ENCODE measurements at places on chromosomes 7 and 10. TPM values are rescaled to one million over a fixed set of nuclear protein-coding genes. Genes with fewer than 3 reads are reported as not detected.
A peak's percentile ranks its signal among the peaks of the same experiment; 100 is the strongest.

The RBM20 gene
- 1.1 TPM for total RNA-seq

The ABCB4 gene
- 2.7 TPM for total RNA-seq

The FRG2B gene
- total RNA-seq = not detected

The SLC39A12 gene
- total RNA-seq = 9.9 TPM

The ACTL6B gene
- 16.5 TPM for total RNA-seq

The GNGT1 gene
- total RNA-seq = not detected

The NKX2-3 gene
- total RNA-seq = not detected

DNA sequence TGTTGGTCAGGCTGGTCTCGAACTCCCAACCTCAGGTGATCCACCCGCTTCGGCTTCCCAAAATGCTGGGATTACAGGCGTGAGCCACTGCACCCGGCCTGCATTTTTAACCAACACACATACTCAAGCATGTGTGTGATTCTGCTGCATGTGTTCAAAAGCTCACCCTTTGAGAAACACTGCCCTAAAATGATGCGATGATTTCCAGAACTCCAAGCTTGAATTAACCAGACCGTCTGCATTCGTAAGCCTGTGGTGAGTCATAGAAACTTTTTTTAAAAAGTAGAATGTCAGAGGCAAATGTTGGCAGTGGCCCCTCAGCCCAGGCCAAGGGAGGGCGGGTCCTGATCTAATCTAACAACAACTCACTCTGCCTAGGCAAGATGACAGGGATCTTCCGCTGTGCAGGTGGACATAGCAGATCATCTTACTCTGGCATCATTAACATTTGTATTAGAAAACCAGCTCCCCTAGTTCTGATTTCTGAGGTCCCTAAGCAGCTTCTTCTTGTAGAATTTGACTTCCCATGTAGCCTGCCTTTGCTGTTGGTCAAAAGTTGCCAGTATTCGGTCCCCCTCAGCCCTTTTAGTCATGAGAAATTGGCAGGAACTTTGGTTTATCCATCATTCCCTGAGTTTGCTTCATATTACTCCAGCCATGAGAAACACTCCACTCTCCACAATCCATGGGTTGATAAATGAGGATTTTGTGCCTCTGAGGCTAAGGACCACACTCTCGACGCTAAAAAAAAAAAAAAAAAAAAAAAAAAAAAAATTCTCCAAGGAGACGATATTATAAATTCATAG lies 190.4 kb downstream of the SKIDA1 start:
- no peak for DNase-seq

DNA sequence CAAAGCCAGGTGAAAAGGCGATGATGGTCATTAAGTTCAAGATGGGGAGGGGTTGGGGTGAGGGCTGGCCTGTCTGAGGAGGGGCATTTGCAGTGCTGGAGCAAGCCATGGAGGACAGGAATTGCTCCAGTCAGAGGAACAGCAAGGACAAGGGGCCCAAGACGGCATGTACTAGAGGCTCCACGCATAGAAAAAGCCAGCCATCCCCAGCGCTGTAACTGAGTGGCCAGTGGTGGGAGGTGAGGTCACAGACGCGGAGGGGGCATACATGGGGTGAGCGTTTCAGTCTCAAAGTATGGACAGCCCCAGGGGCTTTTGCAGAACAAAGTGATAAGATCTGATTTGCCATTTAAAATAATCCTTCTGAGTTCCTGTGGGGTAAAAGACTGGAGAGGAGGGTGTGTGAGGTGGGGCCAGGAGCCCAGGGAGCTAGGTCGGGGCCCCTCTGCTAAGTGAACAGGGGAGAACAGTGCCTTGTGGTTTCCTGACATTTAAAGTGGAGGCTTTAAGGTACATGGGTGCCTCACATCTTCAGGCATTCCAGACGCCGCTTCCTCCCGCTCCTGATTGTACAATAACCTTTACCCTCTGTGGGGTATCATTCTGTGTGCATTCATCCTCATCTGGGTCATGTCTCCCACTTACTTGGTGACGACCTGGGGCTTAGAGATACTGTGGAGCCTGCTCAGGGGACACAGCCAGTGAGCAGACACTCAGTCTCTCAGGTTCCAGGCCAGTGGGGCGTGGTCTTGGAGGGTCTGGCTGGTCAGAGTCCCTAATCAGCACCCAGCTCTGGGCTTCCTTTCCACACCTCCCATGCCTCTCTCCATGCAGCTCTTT lies 105.6 kb upstream of the GPR26 start:
- DNase-seq = no peak

DNA sequence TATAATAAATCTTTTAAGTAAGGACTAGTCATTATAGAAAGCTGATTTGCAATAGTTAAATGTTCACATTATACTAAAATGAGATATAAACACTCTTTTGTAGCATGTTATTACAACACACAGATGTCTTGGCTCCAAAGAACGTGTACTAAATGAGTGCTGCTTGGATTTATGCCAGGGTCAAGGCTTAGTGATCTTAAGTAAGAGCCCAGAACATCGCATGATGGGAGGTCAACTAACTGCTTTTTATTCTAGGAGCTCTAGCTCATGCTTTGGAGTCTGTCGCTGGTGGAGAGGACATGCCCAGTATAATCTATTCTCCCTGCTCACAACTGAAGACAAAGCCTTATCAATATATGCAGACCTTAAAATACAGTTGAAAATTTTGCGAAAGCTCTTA lies 315.1 kb downstream of the BBS9 start:
- DNase-seq = no peak

DNA sequence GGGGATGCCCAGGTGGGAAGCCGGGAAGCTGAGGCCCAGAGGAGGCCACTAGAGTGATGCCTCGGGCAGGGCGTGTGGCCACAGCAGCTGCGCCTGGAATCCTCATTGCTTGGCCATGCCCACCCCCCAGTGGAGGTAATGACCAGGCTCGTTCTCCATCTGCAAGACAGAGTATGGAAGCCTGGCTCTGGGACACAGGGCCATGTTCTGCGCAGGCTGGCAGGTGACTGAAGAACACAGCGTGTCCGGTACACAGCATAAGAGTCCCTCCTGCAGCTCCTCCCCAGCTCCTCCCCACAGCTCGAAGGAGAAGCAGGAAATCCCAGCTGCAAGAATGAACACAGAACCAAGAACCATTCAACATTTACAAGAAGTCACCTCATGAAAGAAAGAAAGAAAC lies 64.8 kb downstream of the SMURF1 start:
- DNase-seq = no peak

GRCh38 chr7:7698930-7699329 lies 19.5 kb downstream of the RPA3 start:
- no peak for DNase-seq

DNA sequence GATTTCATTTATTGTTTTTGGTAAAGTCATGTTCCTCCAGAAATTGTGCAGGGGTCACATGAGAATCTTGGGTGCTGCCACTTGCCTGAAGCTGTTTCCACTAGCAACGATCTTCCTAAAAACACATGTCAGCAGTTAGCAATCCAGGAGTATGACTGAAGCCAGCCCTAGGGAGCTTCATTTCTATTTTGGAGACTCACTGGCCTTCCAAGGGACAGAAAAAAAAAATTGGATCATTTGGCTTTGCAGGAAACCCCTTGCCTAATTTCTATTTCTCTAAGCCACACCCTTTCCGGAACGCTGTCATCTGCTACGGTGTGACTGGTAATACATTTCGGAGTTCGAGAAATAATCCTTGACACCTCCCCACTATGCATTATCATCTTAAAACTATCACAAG lies 204.7 kb downstream of the TAX1BP1 start:
- no peak for DNase-seq

DNA sequence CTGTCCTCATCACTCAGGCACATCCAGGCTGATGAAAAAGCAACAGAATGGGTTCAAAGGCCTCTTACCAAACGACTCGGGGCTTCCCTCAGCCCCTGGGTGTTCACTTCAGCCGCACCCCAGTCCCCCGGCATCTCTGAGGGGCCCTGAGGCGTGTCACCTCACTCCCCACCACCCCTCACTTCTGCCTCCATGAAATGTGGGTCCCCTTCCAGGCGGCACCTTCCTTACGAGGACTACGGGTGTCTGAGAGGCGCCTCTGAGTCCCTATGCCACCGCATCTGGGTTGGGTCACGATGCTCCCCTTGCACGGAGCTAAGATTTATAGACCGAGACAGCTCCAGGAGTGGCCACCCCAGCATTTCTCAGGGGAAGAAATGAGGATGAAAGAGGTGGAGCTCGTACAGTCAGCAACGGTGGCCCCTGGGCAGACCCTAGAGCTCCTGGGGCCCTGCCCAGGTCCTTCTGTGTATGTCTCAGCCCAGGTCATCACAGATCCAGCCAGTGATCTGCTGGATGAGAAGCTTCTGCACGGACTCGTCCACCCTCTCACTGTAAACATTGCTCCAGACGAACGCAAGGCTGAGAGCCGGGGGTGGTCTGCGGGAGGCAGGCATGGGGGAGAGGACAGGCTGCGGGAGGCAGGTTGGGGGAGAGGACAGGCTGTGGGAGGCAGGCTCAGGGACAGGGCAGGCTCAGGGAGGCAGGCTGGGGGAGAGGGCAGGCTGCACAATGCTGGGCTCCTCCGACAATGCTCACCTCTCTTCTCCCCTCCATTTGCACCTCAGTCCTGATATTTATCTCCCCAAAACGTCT lies 408.2 kb downstream of the DNAJB6 start:
- no peak for DNase-seq

GRCh38 chr10:123750901-123751300 lies 84.7 kb downstream of the GPR26 start:
- no peak for DNase-seq

GRCh38 chr10:55141892-55142291 lies 340.9 kb upstream of the PCDH15 start:
- DNase-seq = no peak

DNA sequence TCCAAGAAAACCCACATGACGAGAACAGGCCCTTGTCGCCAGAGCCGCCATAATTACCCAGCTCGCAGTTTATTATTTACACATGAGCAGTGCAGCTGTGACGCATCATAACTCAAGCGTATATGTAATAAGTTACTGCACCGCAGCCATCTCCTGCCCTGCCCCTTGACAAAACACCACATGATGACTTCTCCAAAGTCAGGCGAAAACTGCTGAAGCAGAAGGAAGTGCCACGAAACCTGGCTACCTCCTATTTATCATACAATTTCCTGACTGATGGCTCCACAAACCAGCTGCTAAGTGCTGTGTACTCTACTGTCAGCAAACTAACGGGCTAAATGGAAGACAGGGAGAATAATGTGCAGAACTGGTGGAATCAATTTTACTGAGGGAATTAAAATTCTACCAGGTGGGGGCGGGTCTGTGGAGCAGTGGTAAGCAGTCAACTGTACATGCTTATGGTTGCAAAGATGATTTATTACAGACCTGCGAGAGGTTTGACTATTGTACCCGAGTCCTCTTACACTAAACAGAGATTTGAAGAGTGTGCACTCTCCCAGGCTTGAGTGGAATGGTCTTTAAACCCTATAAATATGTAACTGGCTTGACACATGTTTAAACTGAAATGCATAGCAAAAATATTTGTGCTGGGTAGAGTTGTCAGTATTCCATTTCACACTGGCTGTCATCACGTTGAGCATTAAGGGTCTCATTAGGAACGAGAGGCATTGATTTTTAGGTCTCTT lies 156.0 kb downstream of the GLI3 start:
- no peak for DNase-seq

DNA sequence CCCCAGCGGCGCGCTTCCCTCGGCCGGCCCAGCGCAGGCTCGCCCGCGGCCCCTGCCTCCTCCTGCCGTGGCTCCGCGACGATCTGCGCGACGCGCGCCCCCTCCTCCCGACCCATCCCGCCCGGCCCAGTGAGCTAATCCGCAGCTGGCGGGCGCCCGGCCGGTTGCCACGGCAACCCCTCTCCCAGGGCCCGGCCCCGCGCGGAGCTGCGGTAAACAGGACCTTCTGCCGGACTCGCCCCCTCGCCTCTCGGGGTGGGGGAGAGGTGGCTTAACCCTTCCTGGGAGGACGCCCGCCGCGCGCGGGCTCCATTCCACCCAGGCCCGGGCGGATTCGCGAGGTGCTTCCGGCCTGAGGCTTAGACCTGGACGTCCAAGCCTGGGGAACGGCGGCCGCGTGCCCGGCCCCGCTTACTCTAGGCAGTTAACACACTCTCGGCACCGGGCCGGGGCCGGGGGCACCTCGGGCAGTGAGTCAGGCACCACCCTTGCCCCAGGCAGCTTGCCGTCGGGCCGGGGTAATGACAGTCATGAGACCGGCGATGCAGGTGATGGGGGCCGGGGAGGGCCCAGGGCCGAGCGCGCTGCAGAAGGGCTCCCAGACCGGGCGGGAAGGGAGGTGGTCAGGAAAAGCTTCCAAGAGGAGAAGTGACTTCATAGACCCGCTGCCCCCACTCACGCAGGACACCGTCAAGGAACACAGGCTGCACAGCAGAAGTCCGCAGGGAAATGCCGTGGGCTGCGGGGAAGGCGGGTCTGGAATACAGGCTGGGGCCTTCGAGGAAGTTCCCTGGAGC lies at the start of gene DENND2A:
Gene DENND2A, minus strand, starts transcription at position 87 of the 797 bp plus-strand sequence. CDS start 38,416 bp downstream, outside the sequence.
- DNase-seq = peak; percentile 94

DNA sequence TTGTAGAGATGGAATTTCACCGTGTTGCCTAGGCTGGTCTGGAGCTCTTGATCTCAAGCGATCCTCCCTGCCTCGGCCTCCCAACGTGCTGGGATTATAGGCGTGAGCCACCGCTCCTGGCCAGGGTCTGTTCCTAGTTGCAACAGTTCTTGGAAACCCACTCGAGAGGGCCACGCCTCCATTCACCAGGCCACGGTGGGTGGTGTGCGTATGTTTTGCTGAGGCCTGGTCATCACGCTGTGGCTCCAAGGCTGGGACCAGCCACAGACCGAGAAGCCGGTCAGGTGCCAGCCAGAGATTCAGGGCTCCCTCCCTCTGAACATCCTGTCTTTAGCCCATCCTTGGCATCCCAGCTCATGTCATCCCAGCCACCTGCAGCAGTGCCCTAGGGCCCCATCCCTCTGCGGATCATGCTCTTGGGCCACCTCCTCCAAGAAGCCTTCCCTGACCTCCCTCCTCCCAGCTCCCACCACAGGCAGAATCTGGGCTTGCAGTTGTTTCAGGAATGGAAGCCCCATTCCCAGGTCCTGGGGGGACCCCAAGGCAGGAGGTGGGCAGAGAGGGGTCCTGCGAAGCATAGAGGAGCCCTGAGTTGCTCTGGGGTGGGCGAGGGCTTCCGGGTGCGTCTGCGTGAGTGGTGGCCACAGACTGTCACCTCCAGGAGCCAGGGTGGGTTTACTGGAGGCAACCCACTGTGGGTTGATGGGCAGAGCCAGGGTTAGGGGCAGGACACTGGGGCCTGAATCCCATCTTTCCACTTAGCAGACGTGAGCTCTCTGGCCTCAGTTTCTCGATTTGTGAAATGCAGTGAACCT lies 5.2 kb downstream of the LAT2 start:
- no peak for DNase-seq

DNA sequence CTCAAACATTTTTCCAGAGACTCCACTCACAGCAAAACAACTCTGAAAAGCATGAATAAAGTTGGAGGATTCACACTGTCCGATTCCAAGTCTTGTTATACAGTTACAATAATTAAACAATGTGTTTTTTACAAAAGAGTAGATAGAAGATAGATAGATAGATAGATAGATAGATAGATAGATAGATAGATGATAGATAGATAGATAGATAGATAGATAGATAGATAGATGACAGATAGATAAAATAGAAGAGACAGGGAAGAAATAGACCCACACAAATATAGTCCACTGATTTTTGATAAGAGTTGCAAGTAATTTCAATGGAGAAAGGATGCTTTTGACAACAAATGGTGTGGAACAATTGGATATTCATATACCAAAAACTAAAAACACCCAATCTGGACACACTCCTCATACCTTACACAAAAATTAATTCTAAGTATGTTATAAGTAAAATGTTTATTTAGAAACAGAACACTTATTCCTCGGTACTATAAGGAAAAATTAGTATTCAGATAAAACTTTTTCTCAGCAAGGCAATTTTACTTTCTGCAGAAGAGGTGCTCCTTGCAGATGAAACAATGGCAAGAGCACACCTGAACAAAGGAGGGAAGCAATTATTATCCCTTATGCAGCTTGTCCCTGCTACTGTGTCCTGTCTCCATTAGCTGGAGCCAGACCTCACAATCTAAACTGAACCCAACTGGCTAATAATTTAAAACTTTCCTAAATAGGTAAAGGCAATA lies 5.7 kb upstream of the TAS2R39 start:
- DNase-seq = no peak
